NCI-H510A (cell line): ENCODE measurements at places on chromosomes 1 and 21.
A peak's percentile ranks its signal among the peaks of the same experiment; 100 is the strongest.

GRCh38 chr21:25456672-25457071 is 150.6 kb downstream of the MRPL39 start:
- DNase-seq, result no peak

GRCh38 chr21:14687268-14687625 is 141.1 kb upstream of the SAMSN1 start:
- DNase-seq, result no peak

- DNase-seq, result no peak
These were observed 639 bp downstream of the IL20 start for GRCh38 chr1:206866062-206866461.

DNA sequence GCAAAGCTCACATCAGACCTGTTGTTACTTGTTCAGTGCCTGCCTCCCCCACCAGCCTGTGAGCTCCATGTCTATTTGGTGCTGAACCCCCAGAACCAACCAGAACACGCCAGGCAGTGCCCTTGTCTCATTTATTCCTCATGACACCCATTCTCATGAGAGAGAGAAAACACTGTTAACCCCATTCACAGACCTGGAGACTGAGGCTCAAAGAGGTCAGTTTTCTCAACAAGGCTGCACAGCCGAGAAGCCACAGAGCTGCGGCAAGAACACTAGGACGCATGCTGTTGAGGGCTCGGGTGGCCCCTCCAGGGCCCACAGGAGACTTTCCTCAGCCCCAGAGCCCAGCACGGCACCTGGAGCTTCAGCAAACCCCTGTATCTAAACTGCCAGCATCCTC is 13.1 kb downstream of the KCNN3 start:
- no peak for DNase-seq

DNA sequence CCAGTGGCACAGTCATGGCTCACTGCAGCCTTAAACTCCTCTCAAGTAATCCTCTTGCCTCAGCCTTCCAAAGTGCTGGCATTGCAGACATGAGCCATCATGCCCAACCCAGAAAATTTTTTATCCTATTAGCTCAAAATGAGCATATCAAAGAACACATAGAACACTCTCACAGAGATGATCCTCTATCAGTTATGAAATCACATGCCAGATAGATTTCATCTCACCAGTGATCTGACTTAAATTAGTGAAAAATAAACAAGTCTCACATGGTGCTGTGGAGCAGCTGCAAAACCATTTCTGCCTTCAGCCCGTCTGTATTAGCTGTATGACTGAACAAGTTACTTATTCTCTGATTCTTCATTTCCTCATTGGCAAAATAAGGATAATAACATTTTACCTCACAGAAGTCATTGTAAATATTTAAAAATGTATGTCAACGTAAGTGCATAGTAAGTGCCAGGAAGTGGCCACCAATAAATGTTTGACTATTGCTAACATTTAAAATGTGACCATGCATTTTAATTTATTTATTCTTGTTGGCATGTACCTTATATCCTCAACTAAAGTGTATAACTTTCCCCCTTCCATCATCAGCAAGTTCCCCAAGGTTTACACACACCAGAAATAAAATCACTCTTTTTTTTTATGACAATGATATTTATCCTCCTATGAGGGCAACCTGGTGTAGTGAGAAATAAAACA is 29.0 kb upstream of the SLC19A2 start:
- no peak for DNase-seq

DNA sequence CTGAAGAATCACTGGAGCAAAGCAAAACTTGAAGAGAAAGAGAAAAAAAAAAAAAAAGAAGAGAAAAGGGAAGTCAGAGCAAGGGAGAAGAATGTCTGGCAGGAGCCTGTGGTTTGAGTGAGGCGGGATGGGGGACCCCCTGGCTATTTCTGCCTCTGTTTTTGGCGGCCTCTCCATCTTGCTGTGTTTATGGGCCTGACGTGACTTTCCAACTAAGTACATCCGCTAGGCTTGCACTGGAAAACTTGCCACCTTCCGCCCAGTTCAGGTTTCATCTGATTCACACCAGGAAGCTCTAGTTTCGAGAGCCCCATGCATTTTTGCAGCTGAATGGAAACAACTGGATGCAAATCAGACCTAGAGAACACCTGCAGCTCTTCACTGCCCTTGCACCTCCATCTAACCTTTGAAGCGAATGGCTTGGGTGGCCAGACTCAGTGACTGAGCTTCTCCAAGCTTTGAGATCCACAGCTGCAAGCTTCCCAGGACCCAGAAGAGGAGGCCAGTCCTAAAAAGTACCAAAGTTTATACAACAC is 28.0 kb downstream of the TBX15 start:
- DNase-seq, result peak; percentile 42

DNA sequence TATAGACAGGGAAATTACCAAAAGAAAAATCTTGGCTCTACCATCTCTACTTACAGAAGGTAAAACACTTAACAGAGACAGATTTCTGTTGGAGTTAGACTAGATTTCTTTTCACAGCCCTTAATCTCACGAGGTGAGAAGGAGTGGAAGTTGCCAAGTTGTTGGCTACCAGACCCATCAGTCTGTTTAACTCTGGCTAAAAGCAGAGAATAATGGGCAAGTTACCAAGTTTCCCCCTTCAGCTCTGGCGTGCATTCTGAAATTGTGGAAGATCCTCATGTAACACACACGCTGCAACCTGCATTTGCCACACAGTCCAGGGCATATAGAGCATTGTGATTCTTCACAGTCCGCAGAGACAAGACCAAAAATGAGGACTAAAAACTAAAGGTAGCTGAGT is 49.3 kb downstream of the STX6 start:
- DNase-seq, result no peak
